ENCODE measurements at places on chromosomes 5 and 9.

DNA sequence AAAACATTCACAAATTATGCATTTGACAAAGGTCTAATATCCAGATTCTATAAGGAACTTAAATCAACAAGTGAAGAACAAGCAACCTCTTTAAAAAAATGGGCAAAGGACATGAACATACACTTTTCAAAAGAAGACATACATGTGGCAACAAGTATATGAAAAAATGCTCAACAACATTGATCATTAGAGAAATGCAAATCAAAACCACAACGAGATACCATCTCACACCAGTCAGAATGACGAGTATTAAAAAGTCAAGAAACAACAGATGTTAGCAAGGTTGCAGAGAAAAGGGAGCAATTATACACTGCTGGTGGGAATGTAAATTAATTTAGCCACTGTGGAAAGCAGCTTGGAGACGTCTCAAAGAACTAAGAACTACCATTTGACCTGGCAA lies 38.9 kb upstream of the TNFSF15 start:
- DNase-seq, result peak; percentile 44

GRCh38 chr5:106637275-106637674 lies 1033.5 kb downstream of the EFNA5 start:
- DNase-seq, result peak; percentile 49

DNA sequence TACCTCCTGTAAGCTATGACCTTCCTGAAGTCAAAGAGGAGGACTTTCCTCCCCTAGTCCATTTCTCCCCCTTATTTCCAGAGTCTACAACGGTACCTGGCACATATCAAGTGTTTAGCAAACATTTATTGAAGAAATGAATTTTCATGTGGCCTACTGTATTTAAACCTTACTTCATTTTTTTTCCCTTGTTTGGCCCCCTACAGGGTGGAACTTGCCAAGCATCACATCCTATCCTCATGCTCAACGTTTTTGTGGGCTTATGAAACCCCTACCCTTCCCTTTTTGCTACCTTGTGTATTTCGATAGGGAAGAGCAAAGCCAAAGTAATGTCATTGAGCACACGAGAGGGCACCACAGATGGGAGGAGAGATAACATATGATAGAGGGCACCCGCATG lies 1857.8 kb upstream of the WWC1 start:
- no peak for DNase-seq

DNA sequence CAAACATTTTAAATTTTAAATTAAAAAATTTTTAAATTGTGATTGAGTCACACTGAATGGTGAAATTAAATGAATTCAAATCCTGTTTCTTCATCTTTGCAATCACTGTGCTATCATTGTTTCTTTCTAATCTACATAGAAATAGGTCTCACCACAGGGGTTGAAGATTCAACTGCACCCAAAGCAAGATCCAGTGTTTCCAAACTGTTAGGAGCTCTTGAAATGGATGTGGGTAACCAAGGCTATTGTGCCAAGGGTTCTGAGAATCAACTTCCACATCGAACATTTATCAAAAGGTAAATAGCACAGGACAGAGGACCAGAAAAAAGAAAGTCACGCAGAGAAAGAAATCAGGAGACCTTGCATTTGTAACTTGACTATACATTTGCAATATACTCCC lies 172.6 kb upstream of the RASEF start:
- no peak for DNase-seq

GRCh38 chr5:126801992-126802294 lies 25.0 kb downstream of the LMNB1 start:
- DNase-seq, result no peak

DNA sequence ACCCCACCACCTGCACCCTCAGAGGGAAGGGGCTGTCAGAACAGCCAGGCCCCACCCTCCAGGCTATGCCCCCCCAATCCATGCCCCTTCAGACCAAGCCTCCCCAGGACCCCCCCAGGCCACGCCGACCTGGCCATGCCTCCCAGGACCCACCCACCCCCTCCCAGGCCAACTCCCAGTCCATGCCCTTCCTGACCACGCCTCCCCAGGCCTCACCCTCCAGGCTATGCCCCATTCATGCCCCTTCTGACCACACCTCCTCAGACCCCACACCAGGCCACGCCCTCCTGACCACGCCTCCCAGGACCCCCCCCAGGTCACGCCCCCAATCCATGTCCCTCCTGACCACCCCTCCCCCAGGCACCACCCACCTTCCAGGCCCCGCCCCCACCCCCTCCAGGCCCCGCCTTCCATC lies 27.6 kb downstream of the TPPP start:
- DNase-seq, result no peak

DNA sequence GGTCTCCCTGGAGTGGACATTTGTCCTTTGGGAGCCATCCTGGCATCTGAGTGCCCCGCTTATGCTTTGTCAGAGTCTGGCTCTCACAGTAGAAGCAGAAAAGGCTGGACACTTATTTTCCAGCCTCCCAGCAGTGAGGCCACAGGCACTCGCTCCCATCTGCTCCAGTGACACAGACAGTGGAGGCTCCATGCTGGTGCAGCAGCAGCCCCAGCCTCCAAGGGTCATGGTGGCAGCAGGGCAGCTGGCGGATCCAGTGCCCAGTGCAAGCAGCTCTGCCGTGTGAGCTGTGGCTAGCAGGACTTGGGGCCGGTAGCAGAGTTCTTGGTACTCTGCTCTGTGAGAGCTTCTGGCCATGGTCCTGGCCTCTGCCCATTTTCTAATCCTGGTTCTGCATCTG lies 157.3 kb upstream of the ALDH1B1 start:
- DNase-seq, result no peak

- no peak for DNase-seq
Measured at GRCh38 chr5:148697180-148697808, 43.0 kb upstream of the HTR4 start.

DNA sequence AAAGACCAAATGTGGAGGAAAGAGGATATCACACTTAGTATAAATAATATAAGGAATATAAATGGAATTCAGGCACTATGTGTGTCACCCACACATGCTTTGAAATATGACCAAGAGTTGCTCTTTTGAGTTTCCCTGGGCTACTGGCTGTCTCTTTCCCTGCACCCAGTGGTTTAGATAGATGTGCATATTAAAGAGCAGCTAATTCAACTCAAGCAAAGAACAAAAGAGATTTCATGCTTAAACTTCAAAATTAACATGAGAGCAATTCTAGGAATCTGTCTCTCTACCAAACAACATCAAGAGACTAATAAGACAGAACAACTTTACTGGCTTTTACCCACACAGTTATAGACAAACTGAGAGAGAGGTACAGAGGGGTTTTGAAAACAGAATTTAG lies 38.0 kb upstream of the ITGA1 start:
- no peak for DNase-seq

GRCh38 chr9:120755044-120755443 lies 38.2 kb downstream of the FBXW2 start:
- no peak for DNase-seq

GRCh38 chr5:115977096-115977495 lies 14.8 kb downstream of the LVRN start:
- DNase-seq, result no peak

DNA sequence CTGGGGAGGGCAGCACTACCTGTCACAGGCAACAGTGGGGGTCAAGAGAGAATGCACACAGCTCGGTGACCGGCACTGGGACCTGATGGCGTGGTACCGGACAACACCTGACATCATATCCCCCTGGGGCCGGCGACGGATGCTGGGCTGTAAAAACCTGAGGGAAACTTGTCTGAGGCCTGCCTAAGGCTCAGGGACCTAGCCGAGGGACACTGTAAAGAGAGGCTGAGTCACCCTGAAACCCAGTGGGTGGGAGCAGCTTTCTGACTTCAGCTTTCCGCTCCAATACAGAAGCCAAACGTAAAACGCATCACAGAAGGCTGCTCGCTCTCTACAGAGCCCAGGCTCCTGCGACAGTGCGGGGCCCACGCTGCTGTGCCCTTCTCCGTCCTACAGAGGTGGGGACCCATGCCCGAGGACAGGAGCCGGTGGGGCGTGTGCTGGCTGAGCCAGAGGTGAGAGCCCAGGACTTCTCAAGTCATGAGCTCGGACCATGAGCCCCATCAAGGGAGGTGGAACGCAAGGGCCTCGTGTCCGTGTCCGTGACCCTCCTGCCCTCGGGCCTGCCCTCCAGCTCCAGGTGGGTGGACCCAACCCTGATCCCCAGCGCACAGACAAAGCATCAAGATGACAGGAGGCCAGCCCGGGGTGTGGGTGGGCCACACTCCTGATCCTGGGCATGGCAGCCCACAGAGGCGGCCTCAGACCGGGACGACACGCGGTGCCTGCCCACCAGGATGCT lies 5.3 kb downstream of the RALGDS start:
- DNase-seq, result no peak

- no peak for DNase-seq
Measured at GRCh38 chr9:91474656-91475055, 51.0 kb upstream of the NFIL3 start.

DNA sequence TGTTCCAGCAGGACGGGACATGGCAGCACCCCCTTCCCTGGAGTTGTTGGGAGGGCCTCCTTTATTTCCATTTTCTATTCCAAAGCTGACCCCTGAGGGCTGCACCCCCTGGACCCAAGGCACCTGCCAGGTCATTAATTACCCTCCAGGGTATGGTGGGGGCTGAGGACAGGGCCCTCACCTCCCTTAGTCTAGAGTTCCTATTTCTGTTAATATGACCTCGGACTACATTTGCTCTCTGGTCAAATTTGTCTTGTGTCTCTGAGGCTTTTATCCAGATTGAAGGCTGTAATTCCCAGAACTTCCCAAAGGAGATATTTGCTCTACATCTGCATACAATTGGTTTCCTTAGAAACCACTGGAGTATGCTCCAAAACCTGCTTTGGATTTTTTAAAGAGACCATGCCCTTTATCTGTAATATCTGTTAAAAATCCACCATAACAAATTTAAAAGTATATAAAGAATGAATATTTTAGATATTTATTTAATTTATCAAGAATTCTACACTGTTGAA lies 16.8 kb downstream of the PHF2 start:
- no peak for DNase-seq
